ENCODE measurements at places on chromosomes 7 and 10.

GRCh38 chr7:52571026-52571425 lies 464.4 kb upstream of the POM121L12 start:
- DNase-seq, result no peak

DNA sequence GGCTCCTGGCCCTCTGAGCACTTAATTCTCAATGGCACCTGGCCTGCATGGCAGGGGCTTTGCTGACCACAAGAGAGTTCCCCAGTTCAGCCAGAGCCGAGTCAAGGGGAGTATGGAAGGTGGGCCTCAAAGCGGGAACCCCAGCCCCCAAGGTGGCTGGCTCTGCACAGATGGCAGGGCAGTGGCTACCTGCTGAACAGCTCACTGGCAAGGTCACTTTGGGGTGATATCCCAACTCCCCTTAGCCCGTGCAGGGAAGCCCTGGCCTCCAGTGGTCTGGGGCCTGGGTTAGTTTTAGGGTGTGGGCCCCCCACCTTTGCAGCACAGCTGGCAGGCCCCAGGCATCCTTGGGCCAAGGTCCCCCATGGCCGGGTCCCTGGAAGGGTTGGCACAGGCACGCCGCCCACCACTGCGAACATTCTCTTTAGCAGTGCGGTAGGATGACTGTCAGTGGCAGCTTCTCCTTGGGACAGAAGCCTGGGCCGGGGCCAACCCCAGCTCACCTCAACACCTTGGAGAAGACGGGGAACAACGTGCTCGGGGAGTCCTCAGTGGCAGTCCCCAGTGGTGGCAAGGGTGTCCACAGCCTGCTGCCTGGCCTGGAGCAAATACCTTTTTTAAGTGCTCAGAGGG lies 36.8 kb downstream of the PPIF start:
- no peak for DNase-seq

GRCh38 chr7:50962962-50963374 lies 180.3 kb upstream of the GRB10 start:
- peak; percentile 89 for DNase-seq

DNA sequence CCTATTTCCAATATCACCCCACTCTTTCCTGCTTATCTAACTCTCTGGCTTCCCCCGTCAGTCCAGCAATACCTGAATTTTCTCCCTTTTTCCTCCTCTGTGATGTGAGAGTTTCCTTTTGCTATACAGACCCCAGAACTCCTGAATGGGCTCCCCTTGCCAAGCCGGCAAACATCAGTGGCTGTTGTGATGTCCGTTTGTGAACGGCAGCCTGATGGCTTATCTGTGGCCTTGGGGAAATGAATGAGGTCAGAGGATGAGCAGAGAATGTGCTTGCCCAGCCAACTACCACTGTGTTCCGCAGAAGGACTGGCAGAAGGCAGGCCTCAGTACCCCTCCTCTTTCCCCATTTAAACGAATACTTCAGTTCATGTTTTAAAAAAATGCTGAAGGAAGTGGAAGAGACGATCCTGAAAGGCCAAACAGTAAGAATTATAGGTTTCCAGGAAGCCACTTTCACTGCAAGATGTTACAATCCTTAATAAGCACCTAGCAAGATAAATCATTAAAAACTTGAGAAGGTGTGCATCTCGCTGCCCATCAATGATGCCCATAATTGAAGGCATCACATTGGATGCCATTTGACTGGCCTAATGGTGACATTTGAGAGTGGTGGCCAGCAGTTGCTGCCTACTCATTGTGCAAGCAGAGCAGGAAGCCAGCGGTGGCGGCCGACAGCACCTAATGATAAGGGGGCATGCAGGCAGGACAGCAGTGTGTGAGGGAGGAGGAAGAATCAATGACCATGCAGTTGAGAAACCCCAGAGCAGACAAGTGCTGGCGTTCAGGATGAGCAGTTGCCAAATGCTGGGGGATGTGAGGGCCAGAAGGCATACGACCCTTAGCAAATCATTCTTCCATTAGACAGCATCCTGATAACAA lies 31.5 kb downstream of the SLC18A2 start:
- DNase-seq, result no peak

GRCh38 chr10:111261081-111261615 lies 184.3 kb downstream of the ADRA2A start:
- no peak for DNase-seq

GRCh38 chr7:158357898-158358821 lies 229.5 kb downstream of the PTPRN2 start:
- DNase-seq, result no peak

GRCh38 chr10:85537561-85537960 lies 829.0 kb downstream of the GRID1 start:
- DNase-seq, result no peak

DNA sequence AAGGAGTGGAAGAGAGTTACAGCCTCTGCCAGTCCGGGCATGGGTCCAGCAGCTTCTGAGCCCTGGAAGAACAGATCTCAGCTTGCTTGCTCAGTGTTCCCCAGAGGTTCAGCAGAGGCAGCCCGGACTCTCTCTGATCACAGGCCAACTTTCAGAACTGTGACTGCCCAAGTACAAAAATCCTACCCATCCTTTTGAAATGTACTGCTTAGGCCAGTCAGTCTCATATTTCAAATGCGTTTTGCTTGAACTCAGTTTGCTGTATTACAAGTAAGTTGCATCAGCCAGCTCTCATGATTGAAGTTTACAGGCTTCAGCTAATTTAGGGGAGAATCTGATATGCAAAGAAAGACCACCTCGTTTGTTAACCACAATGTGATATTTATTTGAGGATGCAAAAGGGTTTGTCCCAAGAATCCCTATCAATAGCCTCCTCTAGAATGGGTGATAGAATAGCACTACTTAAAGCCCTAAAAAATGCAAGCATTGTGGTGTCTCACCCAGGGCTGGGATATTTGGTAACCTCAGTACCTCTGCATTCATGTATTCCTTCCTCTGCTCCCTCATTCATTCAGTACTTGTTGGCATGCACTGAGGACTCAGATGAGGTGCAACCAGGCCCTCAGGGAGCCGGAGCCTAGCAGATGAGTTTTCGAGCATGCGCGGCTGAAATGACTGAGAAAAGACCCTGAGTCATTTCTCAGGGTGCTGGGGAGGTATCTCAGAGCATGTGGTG lies 7.0 kb downstream of the AIMP2 start:
- DNase-seq, result no peak

DNA sequence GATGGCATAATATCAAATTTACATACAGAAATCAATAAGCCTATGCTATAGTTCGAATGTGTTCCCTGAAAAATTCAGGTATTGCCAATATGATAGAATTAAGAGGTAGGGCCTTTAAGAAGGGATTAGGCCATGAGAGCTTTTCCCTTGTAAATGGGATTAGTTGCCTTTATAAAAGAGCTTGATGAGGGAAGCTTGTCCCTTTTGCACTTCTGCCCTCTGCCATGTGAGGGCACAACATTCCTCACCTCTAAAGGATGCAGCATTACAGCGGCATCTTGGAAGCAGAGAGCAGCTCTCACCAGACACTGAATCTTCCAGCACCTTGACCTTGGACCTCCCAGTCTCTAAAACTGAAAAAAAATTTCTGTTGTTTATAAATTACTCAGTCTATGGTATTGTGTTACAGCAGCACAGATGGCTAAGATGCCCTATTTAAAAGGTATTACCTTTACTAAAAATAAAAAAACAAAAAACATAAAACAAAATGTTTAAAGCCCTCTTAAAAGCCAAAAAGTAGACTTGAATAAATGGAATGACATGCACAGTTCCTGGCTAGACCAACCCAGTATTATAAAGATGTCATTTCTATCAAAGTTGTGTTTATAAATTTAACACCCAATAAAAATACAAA lies 909.6 kb downstream of the REEP3 start:
- DNase-seq, result no peak

- no peak for DNase-seq
These were observed 32.7 kb downstream of the DPY19L1 start for GRCh38 chr7:35004531-35005095.

DNA sequence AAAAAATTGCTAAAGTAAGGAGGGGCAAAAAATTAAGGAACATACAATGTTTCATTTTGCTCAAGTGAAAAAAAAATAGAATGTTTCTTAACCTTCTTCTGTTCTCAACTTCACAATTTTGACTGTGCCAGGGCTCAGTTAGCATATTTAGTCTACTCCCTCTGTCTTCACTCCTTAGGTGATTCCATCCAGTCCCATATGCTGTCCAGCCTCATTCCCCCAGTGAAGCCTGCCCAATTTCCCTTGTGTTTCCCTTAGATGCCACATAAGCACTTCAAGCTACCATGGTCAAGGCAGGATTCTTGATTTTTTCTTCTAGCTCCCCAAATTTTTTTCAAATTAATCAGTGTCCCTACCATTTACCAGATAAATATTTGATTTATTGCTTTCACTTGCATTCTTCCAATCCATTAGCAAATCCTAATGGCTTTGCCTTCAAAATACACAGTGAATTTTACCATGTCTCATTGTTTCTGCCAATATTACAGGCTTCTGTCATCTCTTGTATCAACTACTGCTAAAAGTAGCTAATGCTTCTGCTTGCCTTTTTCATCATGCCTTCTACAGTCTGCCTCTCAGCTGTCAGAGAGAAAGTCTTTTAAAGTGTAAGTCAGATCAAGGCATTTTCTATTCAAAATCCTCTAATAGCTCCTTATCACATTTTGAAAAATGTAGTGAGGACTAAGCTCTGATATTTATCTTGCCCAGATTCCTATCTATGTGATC lies 166.8 kb downstream of the MACC1 start:
- DNase-seq, result no peak

GRCh38 chr10:120948889-120949608 lies 97.9 kb downstream of the WDR11 start:
- DNase-seq, result no peak

- no peak for DNase-seq
These were observed 78.1 kb upstream of the PHYHIPL start for GRCh38 chr10:59098387-59098786.

GRCh38 chr7:138091032-138091431 lies 14.8 kb downstream of the AKR1D1 start:
- no peak for DNase-seq

- DNase-seq, result no peak
These were observed 67.5 kb downstream of the DNAJB9 start for GRCh38 chr7:108637049-108637621.

DNA sequence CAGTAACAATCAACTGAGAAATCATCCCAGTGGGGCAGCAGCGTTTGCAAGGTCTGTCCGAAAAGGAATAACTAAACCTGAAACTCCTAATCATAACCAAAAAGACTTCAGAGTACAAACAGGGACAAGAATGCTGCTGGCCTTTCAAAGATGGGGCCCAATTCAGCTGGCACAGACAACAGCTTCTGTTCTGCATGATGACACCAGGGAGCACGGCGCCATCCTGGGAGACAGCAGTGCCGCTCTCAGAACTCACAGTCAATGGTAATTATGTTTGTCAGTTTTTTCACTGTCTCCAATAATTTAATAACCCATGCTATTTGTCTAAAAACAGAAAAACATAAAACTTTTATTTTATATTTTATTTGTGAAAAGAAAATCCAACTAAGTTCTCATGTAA lies 90.0 kb downstream of the LARP4B start:
- DNase-seq, result no peak

DNA sequence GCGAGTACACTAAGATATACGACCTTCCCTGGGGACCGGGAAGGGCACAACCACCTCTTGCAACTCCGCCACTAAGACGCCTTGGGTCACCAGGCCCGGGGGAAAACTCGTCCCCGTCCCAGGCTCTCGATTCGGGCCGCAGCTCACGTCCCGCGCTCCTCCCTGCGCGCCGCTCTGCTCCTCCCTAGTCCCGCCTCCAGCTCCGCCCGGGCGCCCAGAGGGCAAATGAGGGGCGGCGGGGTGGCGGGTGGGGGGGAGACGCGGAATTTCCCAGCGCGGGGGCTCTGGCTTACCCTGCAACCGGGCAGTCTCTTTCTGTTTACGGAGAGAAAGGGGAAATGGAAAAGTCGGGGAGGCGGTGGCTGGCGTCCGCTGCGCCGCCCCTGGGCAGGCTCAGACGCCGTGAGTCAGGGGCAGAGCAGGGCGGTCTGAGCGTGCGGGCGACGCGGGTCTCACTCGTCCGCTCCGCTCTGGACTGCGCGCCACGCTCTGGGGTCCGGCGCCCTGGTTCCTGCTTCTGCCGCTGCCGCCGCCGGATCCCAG lies at the start of gene MAP3K8:
MAP3K8 (plus strand) TSS at position 455 of the 543 bp plus-strand sequence. CDS start 4,755 bp downstream, outside the sequence.
- DNase-seq, result peak; percentile 27

Data from NCI-H510A (cell line).